ENCODE measurements at places on chromosomes 2 and 18.

GRCh38 chr2:12259493-12259892 is 457.2 kb upstream of the TRIB2 start:
- no peak for DNase-seq

DNA sequence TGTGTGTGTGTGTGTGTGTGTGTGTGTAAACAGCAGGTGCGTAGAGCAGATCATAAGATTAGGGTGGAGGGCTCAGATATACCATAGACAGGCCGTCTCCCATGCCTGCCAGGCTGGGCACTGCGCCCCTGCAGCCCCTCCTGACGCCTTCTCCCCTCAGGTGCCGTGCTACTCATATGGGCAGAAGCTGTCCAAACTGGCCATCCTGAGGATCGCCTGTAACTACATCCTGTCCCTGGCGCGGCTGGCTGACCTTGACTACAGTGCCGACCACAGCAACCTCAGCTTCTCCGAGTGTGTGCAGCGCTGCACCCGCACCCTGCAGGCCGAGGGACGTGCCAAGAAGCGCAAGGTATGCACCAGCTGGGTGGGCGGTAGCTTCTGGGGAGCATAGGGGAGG is 10.0 kb downstream of the ATOH8 start:
- DNase-seq = no peak

- DNase-seq = no peak
These were observed 32.4 kb upstream of the NCK2 start for GRCh38 chr2:105712166-105712915.

GRCh38 chr2:119960821-119961220 is 52.1 kb upstream of the EPB41L5 start:
- no peak for DNase-seq

- DNase-seq = no peak
These were observed 31.7 kb upstream of the ZNF396 start for GRCh38 chr18:35408843-35409261.

GRCh38 chr2:145055651-145056050 is 535.7 kb upstream of the ZEB2 start:
- DNase-seq = no peak

GRCh38 chr2:241195506-241196130 is 7.1 kb downstream of the ANO7 start:
- DNase-seq = peak; percentile 65

GRCh38 chr2:162581959-162582798 is 238.2 kb downstream of the GCA start:
- no peak for DNase-seq

GRCh38 chr2:224749136-224749535 is 33.0 kb upstream of the CCDC195 start:
- no peak for DNase-seq

- peak; percentile 70 for DNase-seq
These were observed 1.2 kb downstream of the KCNG2 start for GRCh38 chr18:79798999-79799370.

- no peak for DNase-seq
These were observed 222.1 kb downstream of the ANKRD30B start for GRCh38 chr18:14970027-14970426.

- no peak for DNase-seq
These were observed 110.2 kb downstream of the EPHA4 start for GRCh38 chr2:221461901-221462300.

DNA sequence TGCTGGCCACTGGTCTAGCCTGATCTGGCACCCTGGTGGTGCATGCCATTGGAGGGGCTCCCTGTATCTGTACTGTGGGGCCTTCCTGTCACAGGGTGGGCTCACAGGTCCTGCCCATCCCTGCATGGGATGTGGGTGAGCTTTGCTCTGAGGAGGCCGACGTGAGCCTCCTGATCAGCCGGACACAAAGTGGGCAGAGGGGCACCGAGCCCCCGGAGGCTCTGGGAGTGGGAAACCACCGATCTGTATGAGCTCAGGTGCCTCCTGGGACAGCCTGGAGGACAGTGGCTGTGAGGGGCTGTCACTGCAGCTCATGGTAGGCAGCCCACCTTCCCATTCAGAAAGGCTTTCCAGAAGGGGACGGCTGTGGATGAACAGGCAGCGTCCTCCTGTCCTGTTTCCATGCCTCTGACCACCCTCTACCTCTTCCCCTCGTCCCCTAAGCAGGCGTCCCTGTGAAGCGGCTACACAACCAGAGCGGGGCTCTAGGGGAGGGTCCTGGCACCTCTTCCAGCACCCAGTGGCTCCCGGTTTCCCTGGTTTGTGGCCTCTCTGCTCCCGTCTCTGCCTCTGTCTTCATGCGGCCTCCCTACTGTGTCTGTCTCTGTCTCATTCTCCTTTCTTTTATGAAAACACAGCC is 112.5 kb upstream of the OTOS start:
- DNase-seq = peak; percentile 64

DNA sequence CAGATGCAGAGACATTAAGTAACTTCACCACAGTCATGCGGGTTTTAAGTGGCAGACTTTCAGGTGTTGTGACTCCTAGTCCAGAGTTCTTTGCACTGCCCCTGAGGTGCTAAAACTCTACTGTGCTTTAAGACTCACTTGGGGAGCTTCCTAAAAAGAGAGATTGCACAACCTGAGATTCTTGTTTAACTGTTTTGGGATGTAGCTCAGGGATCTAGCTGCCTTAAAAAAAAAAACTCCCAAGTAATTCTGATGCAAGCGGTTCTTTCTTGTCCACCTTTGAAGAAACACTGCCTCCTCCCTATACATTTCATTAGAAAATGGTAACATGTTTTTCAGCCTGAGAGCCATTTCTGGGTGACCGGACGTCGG is 13.0 kb downstream of the IL37 start:
- no peak for DNase-seq

- DNase-seq = no peak
These were observed 41.9 kb downstream of the TMEM247 start for GRCh38 chr2:46521215-46521683.

DNA sequence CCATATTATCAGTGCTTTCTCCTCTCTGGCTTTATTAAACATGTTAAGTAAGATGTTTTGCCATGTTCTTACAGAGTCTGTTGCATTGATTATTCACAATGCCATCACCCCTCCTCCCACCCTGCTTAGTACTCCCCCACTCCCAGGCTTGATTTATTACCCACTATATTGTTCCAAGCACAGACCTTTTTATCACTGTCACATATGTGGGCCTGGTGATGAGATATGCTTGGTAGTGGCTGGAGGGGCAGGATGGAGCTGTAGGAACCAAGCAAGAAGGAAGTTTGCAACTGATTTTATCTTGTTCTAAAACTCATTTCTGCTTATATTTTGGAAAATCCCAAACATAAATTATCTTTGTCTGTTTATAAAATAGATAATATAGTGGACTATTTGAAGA is 748.2 kb upstream of the CELF4 start:
- no peak for DNase-seq

GRCh38 chr18:47829831-47830230 is 100.6 kb downstream of the SMAD2 start:
- no peak for DNase-seq

DNA sequence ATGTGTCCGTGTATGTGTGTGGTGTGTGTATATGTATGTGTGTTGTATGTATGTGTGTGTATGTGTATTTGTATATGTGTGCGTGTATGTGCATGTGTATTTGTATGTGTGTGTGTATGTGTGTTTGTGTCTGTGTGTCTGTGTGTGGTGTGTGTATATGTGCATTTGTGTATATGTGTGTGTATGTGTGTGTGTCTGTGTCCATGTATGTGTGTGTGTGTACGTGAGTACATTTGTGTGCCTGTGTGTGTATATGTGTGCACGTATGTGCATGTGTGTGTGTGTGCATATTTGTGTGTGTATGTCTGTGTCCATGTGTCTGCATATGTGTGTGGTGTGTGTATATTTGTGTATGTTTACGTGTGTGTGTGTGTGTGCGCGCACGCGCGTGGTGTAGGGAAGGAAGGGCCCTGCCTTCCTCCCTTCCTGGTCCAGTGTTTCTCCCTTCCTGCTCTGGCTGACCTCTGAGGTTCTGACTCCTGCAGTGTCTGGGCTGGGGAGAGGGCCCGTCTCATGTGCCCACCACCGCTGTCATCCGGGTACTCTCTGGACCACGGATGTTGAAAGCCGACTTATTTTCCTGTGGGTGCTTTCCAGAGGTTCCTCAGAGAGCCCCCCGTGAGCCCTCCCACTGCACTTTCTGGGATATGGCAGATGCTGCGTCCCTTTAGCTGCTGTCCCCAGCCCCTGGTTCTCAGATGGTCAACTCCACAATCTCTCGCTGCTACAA is 209.5 kb downstream of the DYSF start:
- no peak for DNase-seq

Measured in spleen (tissue), 13 donors.